ENCODE measurements at places on chromosomes 4 and X.

- DNase-seq, result no peak
Observed at GRCh38 chr4:5882947-5883346, 9.9 kb downstream of the CRMP1 start.

GRCh38 chr4:7964890-7965662 lies 25.4 kb upstream of the AFAP1 start:
- DNase-seq, result no peak

- DNase-seq, result no peak
Observed at GRCh38 chr4:24209131-24209530, 319.3 kb upstream of the PPARGC1A start.

GRCh38 chr4:61996943-61997342 lies 796.8 kb downstream of the ADGRL3 start:
- DNase-seq, result no peak

DNA sequence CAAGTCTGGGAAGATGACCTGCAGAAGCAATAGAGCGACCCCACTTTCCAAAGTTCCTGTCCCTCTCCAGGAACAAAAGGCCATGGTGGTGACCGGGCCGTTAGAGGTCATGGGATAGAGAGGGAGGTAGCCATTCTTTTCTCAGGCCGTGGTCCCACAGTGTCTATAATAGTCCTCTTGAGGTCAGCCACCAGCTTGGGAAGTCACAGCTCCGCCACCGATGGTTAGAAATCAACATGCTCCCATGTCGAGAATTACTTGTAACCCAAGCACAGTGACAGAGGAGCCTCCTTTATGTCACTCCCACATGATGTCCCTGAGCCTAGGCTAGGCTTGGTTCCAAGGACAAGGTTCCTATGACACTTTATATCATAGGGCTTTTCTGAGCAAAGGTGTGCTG lies 48.3 kb upstream of the CBR4 start:
- no peak for DNase-seq

GRCh38 chr4:45316257-45316656 lies 589.9 kb upstream of the GNPDA2 start:
- DNase-seq, result no peak

DNA sequence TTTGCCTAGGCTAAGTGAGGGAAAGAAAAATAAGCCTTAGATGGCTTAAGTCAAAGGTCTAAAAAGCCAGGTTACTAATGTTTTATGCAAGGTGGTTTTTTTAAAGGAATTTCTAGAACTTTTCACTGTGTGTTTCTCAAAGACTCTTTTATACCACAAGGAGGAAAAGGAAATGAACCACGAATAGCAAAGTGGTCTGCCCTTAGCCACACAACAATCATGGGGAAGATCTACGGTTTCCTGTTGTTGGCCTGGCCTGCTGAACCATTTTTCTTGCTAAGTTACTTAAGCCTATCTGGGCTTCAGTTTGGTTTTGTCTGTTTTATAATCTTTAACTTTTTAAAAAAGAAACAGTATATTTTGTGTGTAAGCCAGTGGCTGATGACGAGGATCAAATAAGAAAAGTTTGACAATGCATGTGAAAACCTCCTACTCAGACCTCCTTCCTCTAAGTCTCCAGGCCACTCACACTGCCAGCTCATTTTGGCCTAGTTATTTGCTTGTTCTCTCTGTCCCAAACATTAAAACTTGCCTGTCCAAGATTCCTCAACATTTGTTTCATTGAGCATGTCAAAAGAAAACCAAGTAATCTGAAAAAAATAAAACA lies 56.7 kb upstream of the COL25A1 start:
- DNase-seq, result peak; percentile 12

- DNase-seq, result no peak
Observed at GRCh38 chr4:86108834-86109233, 251.0 kb downstream of the MAPK10 start.

DNA sequence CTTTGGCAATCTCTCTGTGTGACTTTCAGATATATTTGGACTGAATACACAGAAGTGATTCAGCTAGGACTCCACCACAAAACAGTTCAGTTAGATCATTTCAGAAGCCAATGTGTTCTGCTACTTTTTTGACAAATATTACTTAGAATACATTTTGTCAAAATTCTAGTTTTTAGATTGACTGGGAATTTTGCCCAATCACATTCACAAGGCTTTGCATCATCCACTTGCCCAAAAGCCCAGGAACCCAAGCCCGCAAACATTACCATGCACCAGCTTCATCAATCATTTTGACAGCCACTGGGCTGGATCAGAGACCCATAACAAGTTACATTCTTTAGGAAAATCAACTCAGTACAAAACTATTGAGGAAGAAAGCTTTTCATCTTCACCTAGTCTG lies 256.6 kb upstream of the NDST3 start:
- peak; percentile 51 for DNase-seq

DNA sequence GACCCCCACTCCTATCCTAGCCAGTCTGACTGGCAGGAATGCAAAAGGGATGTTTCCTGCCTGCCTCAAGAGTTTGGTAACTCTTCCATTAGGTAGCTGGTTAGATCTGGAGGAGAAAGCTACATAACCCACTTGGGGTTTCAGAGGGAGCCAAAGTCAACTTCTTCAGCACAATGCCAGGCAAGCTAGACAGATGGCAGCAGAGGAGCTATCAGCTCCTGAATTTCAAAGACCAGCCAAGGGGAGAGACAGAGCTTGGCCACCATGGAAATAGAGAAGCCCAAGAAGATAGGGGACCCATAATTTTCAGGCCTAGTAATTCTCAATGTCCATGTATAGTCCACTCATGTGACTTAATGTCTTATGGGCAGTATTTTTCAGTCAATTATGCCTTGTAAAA lies 56.4 kb downstream of the PGRMC1 start:
- DNase-seq, result no peak

DNA sequence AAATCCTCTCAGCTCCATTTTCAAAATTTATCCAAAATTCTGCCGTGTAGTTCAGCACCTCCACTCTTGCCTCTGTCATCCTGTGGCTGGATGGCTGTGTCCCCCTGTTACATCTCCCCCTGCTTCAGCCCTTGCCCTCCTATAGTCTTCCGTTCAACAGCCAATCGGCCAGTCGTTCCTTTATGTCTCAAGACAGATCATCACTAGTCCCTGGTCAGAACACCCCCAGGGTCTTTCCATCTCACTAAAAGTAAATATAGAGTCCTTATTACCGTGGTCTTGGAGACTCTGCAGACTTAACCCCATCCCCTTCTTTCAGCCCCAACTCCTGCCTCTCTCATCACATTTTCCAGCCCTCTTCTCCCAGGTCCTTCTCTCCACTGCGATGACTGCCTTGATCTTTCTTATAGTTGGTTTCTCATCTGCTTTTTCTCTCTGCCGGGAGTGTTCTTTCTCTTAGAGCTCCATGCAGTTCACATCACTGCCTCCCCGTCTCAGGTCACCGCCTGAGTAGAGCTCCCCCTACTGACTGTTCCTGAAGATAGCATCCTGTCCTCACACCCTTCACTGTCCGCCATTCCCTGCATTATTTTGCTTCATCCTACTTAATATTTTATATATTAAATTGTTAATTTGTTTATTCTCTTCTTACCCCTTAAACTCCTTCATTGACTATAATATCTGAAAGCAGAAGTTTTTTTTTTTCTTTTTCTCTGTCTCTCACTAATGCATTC lies 736.9 kb upstream of the MAGEB2 start:
- DNase-seq, result peak; percentile 7

GRCh38 chr4:113007151-113007550 lies 42.3 kb upstream of the ANK2 start:
- DNase-seq, result no peak

DNA sequence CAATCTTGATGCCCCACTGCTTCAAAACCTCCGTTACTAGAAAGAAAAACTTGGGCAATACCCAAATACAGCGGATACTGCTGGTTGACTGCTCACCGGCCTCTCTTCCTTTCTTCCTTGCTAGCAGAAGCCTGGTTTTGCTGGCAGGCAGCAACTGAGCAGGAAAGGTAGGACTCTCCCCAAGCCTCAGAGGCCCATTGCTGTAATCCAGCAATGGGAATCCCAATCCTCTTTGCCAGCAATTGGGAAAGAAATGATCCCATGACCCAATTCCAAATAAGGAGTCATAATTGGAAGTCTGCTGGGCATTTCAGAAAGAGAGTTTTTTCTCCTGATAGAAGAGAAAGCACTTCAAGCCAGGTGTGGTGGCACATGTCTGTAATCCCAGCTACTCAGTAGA lies 394.5 kb downstream of the BCOR start:
- no peak for DNase-seq

DNA sequence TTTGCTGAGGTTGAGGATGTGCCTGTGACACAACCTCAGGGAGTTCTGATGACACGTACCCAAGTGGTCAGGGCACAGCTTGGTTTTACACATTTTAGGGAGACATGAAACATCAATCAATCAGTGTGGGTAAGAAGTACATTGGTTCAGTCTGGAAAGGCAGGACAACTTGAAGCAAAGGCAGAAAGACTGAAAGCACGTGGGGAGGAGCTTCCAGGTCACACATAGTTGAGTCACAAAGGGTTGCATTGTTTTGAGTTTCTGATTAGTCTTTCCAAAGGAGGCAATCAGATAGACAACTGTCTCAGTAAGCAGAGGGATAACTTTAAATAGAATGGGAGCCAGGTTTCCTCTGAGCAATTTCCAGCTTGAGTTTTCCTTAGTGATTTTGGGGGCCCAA lies 1910.0 kb upstream of the AGA start:
- DNase-seq, result no peak

GRCh38 chrX:111869639-111870034 lies 6.3 kb upstream of the TRPC5OS start:
- peak; percentile 51 for DNase-seq

- peak; percentile 53 for DNase-seq
Observed at GRCh38 chr4:10879411-10880110, 195.0 kb upstream of the CLNK start.

DNA sequence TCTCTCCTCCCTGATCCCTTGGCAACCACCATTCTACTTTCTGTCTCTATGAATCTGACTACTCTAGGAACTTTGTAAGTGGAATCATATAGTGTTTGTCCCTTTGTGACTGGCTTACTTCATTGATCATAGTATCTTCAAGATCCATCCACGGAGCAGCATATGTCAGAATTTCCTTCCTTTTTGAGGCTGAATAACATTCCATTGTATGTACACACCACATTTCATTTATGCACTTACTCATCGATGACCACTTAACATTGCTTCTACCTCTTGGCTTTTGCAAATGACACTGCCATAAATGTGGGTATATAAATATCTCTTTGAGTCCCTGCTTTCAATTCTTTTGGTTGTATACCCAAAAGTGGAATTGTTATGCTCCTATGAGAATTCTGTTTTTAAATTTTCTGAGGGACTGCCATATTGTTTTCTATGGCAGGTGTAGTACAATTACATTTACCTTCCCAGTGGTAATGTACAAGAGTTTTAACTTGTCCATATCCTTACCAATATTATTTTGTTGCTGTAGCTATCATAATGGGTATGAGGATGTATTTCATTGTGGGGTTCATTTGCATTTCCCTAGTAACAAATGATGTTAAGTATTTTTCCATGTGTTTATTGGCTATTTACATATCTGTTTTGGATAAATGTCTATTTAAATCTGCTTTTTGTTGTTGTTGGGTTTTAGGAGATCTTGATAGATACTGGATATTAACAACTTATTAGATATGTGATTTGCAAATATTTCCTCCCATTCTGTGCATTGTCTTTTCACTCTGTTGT lies 466.1 kb downstream of the C4orf33 start:
- peak; percentile 35 for DNase-seq

DNA sequence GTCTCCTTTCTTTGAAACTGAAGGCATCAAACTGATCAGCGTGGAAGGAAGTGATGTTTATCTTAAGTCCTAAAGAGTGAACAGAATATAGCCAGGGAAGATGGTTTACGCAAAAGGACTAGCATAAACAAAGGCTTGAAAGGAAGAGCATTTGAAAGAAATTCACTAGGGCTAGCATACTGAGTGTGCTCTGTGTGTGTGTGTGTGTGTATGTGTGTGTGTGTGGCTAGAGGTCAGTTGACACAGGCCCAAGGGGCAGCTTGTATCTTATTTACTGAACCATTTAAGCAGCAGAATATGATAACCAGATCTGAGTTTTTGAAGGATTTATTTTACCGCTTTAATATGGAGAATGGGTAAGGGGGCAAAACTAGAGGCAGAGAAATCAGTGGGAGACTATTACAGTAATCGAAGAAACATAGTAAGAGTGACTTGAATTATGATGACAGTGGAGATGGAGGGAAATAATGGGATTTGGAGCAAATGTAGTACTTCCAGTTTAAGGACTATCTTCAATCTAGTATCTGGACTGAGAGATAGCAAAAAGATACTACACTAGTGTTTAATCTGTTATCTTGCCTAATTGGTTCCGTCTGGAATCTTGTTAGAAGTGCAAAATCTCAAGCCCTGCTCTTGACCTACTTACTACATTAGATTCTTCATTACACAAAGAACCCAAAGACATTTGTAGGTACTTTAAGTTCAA lies 36.9 kb downstream of the CEP44 start:
- no peak for DNase-seq

DNA sequence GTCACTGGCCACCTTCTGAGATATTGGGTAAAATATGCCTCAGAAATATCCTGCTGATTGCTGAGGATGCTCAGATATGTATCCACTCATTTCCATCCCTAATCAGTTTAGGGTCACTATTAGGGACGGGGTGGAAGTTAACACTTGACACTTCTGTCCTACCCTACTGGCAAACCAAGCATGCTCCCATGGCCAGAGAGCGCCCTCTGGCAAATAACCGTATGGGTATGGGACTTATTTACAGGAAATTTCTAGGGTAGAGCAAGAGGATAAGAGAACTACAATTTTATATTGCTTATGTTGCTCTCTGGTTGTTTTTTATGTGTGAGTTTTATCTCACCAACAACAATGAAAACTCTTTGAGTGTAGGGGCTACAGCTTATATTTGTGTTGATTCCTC lies 86.8 kb upstream of the TSPAN7 start:
- no peak for DNase-seq

DNA sequence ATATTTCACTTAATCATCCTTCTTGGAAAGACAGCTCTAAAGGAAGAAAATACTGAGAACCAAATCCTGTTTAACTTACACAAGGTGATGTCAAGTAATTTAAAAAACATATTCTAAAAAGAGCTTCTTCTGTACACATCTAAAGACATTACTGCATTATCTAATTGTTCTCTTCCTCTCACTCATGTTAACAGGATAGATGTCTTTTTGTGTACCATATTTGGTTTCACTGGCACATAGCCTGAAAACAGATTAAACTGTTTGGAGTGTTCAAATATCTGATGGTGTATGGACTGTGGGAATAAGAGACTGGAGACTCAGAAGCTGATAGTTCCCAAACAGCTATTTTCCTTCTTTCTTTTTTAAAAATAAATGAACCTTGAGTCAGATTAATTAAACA lies 213.3 kb upstream of the MAB21L2 start:
- no peak for DNase-seq

- peak; percentile 80 for DNase-seq
Observed at GRCh38 chr4:184815046-184815877, 10.5 kb downstream of the ACSL1 start.

- no peak for DNase-seq
Observed at GRCh38 chr4:141706445-141706844, 70.1 kb downstream of the IL15 start.

GRCh38 chrX:72466493-72466892 lies 106.2 kb downstream of the HDAC8 start:
- no peak for DNase-seq

- no peak for DNase-seq
Observed at GRCh38 chrX:153216926-153217325, 37.8 kb downstream of the MAGEA1 start.

- DNase-seq, result no peak
Observed at GRCh38 chrX:39950018-39950688, 147.6 kb downstream of the BCOR start.

GRCh38 chr4:139530833-139531427 lies 25.1 kb downstream of the SETD7 start:
- DNase-seq, result no peak

- DNase-seq, result no peak
Observed at GRCh38 chr4:8300832-8301231, 31.3 kb downstream of the HTRA3 start.

GRCh38 chrX:21056622-21057021 lies 317.6 kb upstream of the CNKSR2 start:
- DNase-seq, result no peak

Data from astrocyte of the spinal cord (primary cell).